ENCODE measurements at places on chromosomes 3 and 15.

DNA sequence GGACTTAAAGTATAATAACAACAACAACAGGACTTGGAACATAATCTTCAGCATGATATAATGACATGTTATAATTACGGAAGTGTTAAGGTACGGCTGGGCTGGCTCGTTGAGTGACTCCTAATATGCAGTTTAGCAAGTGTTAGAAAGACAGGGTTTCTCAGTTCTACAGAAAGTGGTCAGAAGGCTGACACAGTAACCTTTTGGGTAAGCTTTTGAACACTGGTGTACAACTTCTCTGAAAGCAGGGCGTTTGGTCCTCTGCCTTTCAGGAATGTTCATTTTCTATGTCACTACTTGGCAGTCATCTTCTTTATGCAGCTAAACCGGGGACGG is 133.3 kb upstream of the SLC2A2 start:
- DNase-seq = no peak

GRCh38 chr15:73821181-73821580 is 52.2 kb upstream of the TBC1D21 start:
- no peak for DNase-seq

DNA sequence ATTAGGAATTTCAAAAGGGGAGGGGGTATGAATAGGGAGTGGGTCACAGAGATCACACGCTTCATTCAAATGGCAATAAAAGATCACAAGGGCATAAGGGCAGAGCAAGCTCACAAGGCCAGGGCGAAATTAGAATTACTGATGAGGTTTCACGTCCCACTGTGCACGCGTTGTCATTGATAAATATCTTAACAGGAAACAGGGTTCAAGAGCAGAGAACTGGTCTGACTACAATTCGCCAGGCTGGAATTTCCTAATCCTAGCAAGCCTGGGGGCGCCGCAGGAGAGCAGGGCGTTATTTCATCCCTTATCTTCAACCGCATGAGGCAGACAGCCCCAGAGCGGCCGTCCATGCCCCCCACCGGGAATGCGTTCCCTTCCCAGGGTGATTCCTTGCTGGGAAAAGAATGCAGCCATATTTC is 18.1 kb upstream of the SMCO1 start:
- DNase-seq = no peak

DNA sequence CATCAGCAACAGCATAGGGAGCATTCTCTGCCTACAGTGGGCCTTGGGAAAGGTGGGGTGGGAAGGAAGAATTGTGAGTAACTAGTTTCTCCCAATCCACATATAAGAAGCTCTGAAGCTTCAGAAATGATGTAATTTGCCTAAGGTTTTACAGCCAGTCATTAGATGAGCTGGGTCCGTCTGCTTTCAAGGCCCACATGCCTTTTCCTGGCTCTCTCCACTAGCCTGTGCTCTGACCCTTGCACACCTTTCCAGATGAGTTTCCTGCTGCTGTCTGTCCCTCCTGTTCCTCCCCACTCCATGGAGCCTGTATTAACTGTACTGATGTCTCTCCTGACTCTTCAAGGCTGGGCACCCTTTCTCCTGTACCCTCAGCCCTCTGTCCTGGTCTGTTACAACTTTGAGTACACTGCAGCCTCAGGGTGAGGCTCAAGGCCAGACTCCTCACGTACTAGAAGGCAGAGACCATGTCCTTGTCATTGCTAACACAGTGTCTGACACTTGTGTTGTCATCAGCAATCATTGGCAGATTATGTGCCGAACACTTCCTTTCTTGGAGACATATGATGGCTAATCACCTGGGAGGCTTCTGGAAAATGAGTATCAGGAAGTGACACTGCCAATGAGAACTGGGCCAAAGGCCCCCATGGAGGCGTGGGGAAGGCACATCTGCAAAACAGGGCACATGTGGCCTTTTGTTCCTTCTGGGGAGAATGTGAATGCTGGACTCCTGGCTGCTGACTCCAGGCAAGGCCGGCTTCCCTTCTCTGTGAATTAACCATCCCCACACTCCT is 6.6 kb downstream of the TM6SF1 start:
- DNase-seq = no peak

- no peak for DNase-seq
Measured at GRCh38 chr3:118833075-118833474, 201.6 kb downstream of the IGSF11 start.

DNA sequence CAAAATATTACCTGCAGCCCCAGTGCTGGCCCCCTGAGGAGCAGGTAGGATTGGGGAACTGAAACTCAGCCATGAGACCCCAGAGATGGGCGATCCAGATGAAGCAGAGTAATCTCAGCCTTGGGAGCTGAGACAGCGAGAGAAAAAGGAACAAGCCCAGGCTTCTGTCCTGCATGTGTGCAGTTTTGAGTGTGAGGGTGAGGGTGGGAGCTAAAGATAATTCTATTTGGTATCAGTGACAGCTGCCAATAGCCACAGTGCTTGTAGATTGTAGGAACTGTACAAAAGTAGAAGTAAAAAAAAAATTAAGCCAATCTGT is 5.9 kb downstream of the ATP8B4 start:
- DNase-seq = no peak

DNA sequence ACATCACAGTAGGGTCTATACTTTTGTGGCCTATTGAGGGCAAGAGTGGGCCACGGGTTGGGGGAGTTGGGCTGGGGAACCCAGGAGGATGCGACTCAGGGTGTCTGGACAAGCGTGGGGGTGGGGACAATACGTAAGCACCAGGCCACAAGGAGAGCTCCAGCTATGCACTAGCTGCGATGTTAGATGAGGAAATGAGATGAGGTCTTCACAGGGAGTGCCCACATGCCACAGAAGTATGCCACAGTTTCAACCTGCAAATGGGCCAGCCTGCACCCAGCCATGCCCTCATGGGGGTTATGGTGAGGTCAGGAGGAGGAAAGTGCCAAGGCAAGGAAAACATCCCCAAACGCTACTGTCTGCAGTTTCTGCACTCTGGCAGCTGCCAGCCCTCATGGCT is 30.5 kb downstream of the CACNA2D2 start:
- DNase-seq = no peak

GRCh38 chr3:169494982-169495381 is 168.5 kb downstream of the MECOM start:
- DNase-seq = no peak

All from stimulated activated CD4-positive, alpha-beta T cell treated with anti-CD3 and anti-CD28 coated beads, Interleukin-4, amount 100 ng/mL, for 48 hours (primary cell).